NCI-H524 (cell line): ENCODE measurements at places on chromosomes 2 and 18.
A peak's percentile ranks its signal among the peaks of the same experiment; 100 is the strongest.

- DNase-seq, result no peak
Observed at GRCh38 chr2:46874236-46874929, 41.2 kb downstream of the MCFD2 start.

DNA sequence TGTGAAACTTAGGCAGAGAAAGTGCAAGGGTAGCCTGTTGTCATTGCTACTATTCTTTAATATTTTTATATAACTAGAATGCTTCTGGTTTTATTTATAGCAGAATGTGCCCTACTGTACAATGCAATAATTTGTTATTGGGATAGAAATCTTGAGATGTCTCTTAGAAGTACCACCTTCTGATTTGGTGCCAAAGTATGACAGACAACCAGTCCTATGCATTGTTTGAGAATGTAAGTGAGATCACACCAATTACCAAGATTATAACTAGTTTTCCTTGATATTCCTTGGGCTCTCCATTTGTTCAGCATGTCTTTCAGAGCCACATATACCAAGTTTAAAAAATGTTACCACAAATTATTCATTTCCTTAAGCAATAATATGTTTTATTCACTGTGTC is 399.7 kb downstream of the CPS1 start:
- no peak for DNase-seq

DNA sequence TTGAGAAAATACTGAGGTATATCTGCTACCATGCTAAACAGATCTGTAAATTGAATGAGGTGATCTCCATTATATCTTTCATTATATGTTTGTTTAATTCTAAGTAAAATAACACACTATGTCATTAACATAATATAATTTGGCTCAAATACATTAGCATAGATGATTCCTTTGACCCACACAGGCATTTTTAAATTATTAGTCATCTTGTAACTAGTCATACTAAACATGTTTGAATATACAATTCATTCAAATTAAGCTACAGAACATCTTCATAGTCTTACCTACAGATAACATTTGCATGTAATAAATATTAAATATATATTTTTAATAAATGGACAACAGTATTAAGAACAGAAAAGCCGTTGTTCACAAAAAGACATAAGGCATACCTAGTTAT is 52.7 kb upstream of the KYNU start:
- no peak for DNase-seq

GRCh38 chr2:172219201-172219600 is 116.5 kb upstream of the DLX2 start:
- no peak for DNase-seq

- no peak for DNase-seq
Observed at GRCh38 chr2:176960061-176960460, 252.5 kb upstream of the HNRNPA3 start.

- DNase-seq, result no peak
Observed at GRCh38 chr2:46167924-46168323, 129.3 kb upstream of the EPAS1 start.

DNA sequence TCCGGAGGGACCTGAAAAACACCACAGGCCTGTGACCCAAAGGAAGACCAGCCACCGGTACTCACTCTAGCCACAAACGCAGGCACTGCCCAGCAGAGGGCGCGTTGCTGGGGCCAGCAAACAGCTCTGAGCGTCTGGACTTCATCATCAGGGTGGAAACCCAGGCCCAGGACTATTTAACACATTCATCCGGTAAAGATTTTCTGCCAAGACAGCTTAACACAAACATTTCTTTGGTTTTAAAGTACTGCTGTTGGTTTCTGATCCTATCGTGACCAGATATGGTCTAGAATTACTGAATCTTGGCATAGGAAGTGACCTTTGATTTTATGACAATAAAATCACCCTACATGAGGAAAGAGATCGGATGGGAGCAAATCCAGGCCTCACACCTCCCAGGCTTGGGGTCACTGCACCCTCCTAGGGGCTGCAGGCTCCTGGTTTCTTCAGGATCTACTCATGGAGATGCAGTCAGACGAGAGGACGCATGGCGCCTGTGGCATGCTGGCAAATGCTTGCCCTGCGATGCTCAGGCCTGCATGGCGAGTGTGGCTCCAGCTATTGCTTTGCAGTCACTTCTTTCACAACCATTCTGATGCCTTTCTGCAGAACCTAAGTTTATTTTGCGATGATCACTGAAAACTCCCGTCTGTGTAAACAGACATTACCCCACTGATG is 130.4 kb downstream of the COL4A4 start:
- peak; percentile 17 for DNase-seq

DNA sequence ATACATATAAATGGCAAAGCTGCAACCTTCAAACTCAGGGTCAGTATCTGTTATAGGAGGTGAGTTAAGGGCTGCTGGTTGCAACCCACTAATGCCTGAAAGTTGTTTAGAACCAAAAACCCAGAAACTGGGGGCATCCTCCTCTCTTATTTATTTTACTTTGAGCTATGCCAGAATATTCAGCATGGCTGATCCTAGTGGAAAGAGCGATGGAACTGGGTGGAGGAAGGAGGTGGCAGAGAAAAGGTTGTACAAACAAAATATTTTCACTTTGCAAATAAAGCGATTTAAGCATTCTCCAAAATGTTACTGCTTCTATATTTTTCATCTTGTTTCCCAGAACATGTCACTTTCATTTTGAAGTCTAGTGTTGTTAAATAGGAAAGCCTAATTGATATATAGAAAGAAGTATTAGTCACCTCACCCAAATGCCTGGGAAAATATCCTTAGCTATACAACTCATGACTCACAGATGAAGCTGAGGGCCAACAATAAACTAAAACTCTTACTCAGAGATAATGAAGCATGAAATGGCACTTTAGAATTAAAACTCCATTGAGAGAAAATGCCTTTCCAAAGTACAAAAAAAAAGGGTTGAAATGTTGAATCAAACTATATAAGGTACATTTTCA is 251.4 kb upstream of the UBE2E3 start:
- no peak for DNase-seq

DNA sequence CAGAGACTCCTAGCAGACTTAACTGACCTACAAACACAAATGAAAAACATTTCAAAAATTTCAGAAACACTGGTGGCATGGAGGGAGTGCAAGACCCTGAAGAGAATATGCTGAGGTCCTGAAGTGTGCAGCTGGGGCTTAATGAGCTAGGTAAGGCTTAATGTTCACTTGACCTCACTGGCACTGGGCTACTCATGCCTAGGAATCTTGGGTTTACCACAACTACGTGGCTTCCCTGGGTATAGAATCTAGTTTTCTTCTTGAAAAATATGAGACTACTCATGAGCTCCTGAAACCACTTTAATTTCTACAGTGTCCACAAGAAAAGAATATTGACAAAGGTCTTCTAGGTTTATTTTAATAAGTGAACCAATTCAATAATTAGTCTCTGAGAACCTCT is 139.8 kb downstream of the HNMT start:
- DNase-seq, result no peak

DNA sequence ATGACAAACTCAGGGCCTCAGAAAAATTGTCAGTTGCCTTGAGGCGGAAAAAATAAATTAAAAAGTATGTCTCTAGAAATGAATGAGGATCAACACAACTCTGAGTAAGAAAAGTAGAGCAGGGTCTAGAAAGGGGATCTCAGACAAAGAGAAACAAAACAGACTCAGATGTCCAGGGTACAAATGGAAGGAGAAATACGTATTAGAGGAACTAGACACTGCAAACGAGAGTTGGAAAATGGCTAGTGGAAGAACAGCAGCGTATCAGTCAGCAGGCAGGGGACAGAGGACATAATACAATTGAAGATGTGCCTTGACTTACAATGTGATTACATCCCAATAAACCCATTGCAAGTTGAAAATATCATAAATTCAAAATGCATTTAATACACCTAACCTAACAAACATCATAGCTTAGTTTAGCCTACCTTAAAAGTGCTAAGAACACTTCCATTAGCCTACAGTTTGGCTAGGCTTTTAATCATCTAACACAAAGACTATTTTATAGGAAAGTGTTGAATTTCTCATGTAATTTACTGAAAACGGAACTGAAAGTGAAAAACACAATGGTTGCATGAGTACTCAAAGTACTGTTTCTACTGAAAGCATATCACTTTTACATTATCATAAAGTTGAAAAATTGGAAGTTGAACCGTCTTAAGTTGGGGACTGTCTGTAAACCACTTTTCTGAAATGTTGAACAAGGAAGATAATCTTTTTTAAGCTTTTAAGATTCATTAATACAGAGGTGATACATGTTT is 182.8 kb downstream of the NBAS start:
- no peak for DNase-seq
